Temporal lobe (tissue), 4 donors: ENCODE measurements at places on chromosomes 13 and 19. TPM values are rescaled to one million over a fixed set of nuclear protein-coding genes. Genes with fewer than 3 reads are reported as not detected.

Gene ZNF382
- 69.3 TPM for total RNA-seq

Gene BORA
- 1.5 TPM for total RNA-seq

Gene ENOX1
- total RNA-seq, result 29.7 TPM

Gene ABCA7
- 0.74 TPM for total RNA-seq

Gene SLITRK1
- total RNA-seq, result 30.7 TPM
